Lung (tissue), 17 donors: ENCODE measurements at places on chromosomes 5 and 9.

DNA sequence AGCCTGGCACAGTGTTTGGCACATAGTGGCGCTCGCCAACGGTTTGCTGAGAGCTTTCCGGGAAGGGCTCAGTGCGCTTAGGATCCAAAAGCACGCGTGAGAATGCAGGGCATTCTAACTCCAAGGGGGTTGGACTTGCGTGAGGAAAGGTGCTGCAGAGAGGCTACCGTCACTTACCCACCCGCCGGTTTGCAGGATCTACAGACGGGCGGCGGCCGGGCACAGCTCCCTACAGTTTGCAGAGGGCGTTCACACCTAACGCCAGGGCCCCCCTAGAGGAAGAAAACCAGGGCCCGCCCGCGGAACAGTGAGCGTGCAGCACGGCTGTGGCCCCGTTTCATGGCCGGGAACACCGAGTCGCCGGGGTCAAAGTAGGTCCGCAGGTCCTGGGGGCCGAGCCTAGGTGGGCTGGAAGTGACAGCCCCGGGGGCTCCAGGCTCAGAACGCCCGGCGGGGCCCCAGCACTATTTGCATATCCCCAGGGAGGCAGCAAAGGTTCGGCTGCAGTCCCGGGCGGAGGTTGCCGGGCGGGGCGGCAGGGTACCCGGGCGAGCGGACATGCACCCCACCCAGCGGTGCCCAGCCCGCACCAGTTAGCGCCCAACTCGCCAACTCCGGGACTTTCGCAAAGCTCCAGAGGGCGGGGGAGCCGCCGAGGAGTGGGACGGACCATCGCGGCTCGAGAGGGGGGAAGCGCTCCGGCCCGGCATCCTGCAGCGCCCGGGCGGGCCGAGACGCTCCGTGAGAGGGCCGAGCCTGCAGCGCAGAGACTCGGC lies 526 bp upstream of the GALNT10 start:
- peak; percentile 86 for DNase-seq

DNA sequence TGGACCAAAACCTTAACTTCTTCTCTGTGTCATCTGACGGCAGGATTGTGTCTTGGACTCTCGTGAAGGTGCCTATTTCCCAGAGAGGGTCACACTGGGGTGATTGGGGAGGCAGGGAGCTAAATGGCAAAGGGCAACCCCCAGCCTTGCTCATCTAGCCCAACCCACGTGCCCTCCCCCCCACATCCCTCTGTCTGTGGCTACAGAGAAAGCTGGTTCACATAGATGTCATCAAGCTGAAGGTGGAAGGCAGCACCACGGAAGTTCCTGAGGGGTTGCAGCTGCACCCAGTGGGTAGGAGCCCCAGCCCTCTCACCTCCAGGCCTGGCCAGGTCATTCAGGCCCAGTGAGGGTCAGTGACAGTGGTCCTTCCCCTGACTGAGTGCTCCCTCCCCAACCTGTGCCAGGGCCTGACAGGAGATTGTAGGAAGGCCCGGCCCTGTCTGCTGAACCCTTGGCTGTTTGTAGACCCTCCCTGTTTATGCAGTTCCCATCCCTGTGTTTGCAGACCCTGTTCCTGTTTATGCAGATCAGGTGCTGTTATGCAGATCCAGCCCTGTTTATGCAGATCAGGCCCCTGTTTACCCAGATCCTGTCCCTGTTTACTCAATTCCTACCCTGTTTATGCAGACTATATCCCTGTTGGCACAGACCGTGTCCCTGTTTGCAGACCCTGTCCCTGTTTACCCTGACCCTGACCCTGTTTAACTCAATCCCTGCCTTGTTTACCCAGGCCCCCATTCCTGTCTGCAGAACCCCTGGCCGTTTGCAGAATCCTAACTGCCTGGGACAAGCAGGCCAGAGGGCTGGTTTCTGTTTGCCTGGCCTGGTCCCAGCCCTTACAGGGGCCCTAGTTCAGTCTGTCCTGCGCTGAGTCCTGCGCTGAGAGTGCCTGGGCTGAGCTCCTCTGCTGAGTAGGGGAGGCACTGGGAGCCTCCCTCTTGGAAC lies 10.4 kb downstream of the ENHO start:
- DNase-seq = no peak

- DNase-seq = no peak
These were observed 353.5 kb downstream of the NDUFS4 start for GRCh38 chr5:53913941-53914340.

DNA sequence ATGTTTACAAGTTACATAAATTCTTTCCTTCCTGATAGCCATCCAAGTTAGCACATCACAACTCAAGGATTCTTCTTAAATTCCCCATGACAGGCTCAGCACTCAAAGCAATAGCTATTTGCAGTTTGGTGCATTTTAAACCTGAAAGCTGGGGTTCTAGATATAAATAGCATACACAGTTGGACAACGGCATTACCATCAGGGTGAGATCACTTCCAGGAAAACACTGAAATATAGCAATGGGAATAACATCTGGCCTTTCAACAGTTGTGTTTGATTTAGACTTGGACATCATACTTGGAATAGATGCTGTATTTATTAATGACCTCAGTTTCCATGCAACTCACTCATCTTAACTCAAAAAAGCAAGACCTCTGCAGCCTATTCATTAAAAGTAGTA lies 24.7 kb upstream of the LECT2 start:
- DNase-seq = no peak

DNA sequence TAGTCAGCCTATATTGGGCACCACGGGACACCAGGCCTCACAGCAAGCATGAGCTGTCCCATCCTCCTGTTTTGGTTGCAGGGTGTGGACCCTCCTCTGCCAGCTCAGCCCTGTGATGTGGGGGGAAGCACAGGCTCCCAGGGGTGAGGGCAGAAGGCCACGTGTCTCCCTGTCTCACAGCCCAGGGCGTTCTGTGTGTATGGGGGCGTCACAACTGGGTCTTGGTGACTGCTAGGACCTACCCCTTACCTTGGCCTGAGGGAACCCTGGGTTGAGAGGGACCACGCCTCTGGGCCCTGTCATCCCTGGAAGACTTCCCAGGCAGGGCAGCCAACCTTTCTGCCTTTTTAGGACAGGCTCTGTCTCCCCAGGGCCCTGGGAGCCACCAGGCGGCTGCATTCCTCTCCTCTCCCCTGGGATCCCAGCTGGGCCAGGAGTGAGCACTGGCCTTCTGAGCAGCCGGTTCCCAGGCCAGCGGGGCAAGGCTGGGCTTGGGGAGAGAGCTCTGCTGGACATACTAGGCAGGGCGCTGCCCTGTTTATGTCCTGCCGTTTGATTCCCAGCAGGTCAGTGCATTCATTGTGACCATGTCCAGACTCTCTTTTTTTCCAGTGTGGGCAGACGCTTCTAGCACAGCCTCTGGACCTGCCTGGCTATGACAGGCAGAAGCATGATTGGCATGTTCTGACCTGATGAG lies 97.4 kb downstream of the DAB2IP start:
- no peak for DNase-seq

DNA sequence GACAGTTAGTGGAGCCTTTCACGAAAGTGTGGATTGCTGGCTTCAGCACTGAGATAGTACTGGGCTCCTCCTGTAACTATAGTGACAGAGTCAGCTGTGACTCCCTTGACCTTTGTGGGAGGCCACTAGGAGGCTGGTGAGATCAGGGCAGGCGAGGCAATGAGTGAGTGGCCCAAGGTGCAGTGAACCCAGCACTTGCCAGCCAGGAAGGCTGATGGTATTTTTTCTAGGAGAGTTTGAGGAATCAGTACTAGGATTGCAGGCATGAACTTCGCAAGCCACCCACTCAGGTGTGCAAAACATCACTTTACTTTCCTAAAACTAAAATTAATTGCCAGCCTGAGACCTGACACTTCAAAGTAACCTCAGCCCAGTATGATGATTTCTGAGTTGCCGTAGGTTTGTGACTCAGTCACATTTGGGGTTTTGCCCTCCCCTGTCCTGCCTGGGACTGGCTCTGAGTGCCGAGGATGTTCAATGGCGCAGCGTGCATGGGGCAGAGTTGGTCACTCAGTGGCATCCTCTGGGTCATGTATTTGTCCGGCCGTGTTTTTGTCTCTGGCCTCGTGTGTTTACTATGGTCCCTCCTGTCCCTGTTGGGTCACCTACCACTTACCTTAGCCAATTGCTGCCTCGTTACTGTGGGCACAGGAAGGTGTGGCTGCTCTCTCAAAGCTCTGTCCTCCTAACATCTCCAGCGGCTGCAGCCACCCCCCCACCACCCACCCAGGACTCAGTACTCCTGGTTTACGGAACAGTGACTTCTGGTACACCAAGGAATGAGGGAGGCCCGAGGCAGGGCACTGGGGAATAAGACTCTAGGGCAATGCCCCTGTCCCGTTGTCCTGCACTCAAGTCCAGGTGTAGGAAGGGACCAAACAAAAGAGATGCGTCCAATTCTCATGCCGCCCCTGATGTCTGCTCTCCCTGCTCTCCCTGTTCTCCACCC lies 67.2 kb downstream of the IL31RA start:
- DNase-seq = no peak

- DNase-seq = peak; percentile 73
These were observed 762 bp downstream of the CACNA1B start for GRCh38 chr9:137878146-137878941.

DNA sequence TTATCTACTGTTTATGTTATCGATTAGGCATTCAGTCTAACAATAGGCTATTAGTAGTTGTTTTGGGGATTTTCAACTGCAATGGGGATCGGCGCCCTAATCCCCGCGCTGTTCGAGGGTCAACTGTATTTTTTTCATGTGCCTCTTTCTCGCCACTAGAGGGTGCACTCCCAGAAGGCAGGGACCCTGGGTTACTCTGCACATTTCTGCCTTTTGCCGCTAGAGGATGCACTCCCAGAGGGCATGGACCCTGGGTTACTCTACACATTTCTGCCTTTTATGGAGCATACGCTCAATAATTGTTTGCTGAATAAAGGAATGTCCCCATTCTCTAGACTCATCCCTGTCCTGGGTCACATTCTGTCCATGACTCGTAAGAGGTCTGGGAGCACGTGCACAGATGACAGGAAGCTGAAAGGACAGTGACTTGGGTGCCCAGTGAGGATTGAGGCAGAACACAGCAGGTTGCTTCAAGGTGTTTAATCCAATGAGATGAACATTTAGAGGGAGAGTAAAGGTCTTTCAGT lies 27.9 kb upstream of the RECK start:
- peak; percentile 66 for DNase-seq

- DNase-seq = no peak
These were observed 70.7 kb downstream of the CETN3 start for GRCh38 chr5:90338712-90339372.

DNA sequence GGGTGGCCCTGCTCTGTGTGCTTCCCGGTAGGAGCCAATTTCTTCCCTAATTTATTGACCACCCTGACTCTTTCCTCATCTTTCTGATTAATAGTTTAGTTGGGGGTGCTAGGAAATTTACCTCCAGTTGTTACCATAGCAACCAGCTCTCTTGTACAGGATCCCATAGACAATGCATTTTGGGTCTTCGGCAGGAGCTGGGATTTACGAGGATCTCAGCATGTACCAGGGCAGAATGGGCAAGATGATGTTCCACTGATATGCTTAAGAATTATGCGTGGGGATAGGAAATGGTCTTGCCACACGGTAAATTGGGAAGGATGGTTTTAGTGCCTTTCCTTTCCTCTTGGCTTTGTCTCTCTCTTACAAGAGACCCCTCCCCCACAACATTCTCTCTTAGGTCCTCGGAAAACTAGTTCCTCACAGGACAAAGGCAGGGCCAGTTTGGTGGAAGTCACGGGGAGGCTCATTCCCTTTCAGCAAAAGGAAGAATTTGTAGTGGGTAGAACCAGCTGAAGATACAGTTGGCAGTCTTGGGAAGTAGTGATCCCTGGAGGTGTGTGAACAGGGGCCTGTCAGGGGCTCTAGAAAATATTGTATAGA lies 133.4 kb upstream of the SHB start:
- DNase-seq = no peak

GRCh38 chr5:168620807-168621206 lies 41.6 kb upstream of the PANK3 start:
- no peak for DNase-seq

DNA sequence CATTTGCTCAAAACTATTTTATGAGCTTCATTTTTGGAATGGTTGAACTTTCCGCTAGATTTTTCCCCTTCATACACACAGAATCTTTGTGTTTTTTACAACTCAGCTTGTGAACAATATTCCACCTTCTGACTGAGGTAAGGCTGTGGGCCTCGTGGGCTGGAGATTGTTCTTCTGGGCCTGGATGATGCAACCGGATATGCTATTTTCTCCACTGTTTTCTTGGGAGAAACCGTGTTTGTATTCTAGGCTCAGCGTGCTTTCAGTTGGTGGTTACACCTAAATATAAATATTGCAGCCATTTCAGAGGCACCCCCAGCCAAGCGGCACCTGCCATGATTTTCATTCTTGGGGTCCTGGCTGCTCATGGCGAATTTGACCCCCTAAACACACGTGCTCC lies 55.2 kb downstream of the IRX1 start:
- no peak for DNase-seq

DNA sequence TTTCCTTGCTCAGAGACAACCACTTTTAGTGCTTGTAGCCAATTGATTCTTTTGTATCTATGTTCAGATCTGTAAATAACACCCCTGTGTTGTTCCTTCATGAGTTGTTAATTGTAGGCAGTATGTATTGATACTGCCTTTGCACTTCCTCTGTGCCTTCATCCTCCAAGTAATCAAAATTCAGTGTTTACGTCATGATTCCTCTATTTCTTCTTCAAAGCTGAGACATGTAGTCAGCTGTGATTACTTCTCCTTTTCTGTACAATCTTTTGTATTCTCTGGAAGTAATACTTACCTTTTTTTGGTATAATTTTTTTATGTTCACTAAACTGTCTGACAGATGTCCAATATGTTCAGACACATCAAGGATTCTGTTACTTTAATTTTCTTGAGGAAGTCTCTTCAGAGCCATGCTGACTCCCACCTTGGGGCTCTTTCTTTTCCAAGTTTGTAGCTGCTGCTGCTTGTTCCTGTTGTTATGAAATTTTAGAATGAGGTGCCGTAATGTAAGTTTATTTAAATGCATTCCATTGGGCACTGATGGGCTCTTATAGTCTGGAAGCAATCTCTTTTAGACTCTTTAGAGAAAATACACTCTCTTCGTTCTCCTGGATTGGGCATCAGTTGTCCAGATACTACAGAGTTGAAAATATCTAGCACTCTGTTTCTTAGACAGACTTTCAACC lies 30.5 kb upstream of the LRRC70 start:
- DNase-seq = peak; percentile 27

DNA sequence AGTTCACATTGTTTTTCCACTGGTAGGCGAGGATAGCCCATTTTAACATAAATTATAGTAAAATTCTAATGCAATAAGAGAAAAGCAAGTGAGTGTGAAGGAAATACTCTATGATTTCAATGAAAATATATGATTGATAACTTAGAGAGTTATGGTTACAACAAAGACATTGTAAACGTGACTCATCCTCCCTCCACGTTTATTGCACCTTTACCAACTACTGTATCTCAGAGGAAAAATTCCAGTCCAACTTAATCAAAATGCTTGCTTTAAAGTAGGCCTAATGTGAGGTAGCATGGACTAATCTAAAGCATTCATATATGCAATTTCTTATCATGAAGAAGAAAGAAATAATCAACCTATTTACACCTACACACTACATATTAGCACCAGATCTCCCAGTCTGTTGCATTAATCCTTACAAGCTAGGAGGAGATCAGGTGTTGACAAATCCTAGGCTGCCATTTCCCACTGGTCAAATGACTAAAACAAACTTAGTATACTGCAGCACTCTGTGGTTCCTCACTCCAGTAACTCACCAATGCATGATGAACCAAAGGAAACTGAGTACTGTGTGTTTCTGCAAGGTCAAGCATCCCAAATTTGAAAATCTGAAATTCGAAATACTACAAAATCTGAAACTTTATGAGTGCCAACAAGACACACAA lies 41.7 kb downstream of the ECPAS start:
- no peak for DNase-seq

GRCh38 chr5:111930449-111930848 lies 173.5 kb upstream of the NREP start:
- no peak for DNase-seq
